ENCODE measurements at places on chromosomes 4 and X.
A peak's percentile ranks its signal among the peaks of the same experiment; 100 is the strongest.

DNA sequence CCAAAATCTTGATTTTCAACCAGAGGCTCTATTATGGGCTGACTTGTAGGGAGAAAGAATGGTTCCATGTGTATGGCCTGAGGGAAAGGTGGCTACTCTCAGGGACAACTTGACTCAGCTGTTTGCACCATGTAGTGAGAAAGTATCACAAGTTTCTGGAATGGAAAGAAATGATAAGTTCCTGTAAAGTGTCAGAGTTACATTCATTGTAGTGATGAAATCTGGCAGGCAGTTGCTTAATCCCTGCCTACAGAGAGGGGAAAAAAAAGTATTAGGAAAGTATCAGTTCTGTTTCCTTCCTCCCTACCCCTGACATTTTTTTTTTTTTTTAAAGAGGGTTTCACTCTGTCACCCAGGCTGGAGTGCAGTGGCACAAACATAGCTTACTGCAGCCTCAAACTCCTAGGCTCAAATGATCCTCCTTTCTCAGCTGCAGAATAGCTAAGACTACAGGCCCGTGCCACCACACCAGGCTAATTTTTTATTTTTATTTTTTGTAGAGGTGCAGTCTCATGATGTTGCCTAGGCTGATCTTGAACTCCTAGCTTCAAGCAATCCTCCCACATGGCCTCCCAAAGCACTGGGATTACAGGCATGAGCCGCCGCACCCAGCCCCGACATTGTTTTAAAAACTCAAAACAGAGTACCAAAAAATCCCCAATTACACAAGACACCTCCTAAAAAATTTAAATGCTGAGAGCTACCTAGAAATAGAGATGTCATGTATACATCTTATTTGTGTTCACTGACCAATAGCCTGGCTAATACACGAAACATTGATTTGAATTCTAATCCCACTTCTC is 4.8 kb upstream of the FBXL5 start:
- H3K27ac ChIP-seq: no peak overlapping the region
- DNase-seq: no peak
- peaks cover 28% of the 10 kb centered on the region for H3K4me1 ChIP-seq
- no peaks in the 10 kb centered on the region for H3K27me3 ChIP-seq
- no peak overlapping the region for H3K4me3 ChIP-seq

GRCh38 chr4:7573576-7574091 is 138.9 kb upstream of the PSAPL1 start:
- no peak overlapping the region for H3K4me3 ChIP-seq
- H3K36me3 ChIP-seq: no peaks in the 10 kb centered on the region
- H3K27me3 ChIP-seq: no peaks in the 10 kb centered on the region

DNA sequence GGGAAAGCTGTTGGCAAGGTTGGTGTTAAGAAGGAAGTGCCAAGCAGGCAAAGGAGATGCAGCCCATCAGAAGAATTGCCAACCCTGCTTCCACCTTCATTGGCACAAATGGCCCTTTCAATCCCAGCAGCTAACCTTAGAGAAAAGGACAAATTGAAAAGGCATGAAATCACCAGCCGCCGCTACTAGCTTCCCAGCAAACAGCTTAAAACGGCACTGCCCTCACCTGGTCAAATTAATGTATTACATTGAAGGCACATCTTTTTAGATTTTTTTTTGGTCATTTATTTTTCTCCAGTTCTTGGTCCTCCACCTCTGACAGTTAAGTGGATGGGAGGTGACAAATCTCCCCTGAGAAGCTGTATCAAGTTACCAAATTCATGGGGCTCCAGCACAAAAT is 51.0 kb upstream of the NHSL2 start:
- H3K4me3 ChIP-seq: no peak overlapping the region
- no peaks in the 10 kb centered on the region for H3K36me3 ChIP-seq
- no peak for DNase-seq
- no peaks in the 10 kb centered on the region for H3K4me1 ChIP-seq
- no peaks in the 10 kb centered on the region for H3K27me3 ChIP-seq

- H3K4me3 ChIP-seq: no peak overlapping the region
- DNase-seq: no peak
- H3K4me1 ChIP-seq: no peaks in the 10 kb centered on the region
- H3K36me3 ChIP-seq: no peaks in the 10 kb centered on the region
Measured at GRCh38 chrX:57266275-57266674, 20.2 kb upstream of the FAAH2 start.

DNA sequence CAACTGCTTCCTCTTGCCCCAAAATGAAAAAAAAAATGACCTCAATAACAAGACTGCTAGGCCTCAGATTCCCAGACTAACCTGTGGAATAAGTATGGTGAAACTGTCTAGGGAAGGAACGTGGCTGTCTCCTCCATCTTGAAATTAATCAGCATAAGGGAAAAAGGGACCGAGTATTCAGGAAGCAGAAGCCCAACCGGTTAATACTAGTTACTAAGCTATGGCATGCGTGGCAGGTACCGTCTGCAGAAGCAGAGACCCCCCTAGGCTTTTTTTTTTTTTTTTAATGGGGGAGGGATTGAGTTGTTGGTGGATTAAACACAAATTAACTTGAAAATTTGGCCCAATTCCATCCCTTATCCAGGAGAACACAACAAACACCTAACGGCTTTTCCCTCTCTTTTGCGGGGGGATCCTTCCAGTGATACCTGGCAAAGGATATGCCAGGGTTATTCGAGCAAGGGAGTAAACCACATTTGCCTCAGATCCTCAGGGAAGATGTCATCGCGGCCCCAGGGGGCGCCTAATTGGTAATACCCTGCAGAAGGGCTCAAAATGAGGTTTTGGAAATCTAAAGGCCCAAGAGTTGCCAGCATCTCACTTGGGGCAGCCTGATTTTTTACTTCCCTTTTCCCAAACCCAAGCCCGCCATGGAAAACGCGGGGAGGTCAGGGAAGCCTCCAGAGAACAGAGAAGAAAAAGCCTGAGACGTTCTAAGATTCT is 893 bp downstream of the RLIM start:
- H3K4me3 ChIP-seq: peak overlapping the region; percentile 87
- no peaks in the 10 kb centered on the region for H3K27me3 ChIP-seq
- DNase-seq: no peak
- peak overlapping the region; percentile 99 for H3K27ac ChIP-seq

- no peak for DNase-seq
- no peaks in the 10 kb centered on the region for H3K36me3 ChIP-seq
- no peaks in the 10 kb centered on the region for H3K4me1 ChIP-seq
Measured at GRCh38 chrX:113586281-113586898, 745.8 kb upstream of the AMOT start.

- peak overlapping the region; percentile 87 for H3K4me3 ChIP-seq
- peaks cover 14% of the 10 kb centered on the region for H3K4me1 ChIP-seq
- no peak for DNase-seq
Measured at GRCh38 chr4:98657531-98658286, 702 bp downstream of the TSPAN5 start.

- peak overlapping the region; percentile 68 for H3K4me3 ChIP-seq
- H3K36me3 ChIP-seq: no peaks in the 10 kb centered on the region
- DNase-seq: no peak
- H3K4me1 ChIP-seq: no peaks in the 10 kb centered on the region
Measured at GRCh38 chrX:103464072-103464773, 55.1 kb downstream of the RAB40A start.

DNA sequence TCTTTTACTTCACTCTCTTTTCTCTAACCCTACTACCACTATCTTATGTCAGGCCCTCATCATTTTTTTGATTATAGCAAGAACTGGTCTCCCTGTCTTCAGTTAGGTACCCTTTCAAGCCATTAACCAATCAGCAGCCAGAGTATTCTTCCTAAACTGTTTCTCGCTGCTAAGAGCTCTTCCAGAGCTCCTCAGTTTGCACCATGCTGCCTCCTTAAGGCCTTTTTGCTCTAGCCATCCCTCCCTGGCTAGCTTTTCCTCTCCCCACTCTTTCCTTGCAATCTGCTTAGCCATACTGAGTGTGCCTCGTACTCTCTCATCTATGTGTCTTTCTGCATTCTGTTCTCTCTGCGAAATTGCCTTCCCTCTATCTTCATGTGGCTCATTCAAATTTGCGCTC is 32.9 kb downstream of the KIF4A start:
- no peaks in the 10 kb centered on the region for H3K27me3 ChIP-seq
- H3K4me1 ChIP-seq: no peaks in the 10 kb centered on the region
- no peaks in the 10 kb centered on the region for H3K36me3 ChIP-seq
- no peak for DNase-seq

DNA sequence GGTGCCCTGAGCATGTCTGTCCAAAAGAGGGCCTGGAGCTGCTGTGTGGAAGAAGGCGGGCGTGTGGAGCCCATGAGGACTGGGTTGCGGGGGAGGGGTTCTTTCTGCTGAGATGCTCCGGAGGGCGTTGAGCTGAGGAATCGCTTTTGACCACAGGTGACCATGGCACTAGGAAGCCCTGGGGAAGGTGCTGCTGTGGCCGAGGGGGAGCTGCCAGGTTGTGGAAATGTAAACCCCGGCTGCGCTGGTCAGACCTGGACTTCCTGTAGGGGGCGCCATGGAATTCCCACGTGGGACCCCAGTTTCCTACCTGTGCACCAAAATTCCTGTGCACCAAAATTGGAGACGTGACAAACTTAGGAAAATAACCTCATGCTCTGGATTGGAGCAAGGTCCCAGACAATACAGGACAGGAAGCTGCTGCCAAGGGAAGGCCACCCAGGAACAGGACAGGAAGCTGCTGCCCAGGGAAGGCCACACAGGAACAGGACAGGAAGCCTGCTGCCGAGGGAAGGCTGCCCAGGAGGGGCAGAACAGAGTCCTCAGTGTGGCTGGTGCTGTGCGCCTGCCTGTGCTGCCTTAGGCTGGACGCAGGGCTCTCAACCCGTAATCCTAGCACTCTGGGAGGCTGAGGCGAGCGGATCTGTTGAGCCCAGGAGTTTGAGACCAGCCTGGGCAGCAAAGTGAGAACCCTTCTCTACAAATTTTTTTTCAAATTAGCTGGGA is 28.4 kb upstream of the UVSSA start:
- H3K4me1 ChIP-seq: peaks cover 13% of the 10 kb centered on the region
- no peaks in the 10 kb centered on the region for H3K27me3 ChIP-seq
- no peak overlapping the region for H3K4me3 ChIP-seq

DNA sequence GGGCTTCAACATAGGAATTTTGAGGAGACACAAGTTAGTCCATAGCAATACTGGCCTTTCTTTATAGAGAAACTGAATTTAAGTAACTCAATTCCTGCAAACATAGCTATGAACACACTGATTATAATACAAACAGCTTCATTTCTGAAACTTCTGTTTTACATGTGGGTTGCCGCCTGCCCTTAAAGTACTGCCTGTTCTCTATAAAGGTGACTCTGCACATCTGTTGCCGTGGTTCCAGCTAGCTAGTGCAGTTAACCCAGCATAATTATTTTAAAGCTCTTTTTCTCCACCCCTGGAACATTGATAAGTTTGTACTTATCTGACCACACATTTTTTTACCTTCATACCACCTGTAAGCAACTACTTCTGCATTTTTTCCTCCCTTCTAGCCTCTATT is 177.6 kb downstream of the NWD2 start:
- no peak for DNase-seq
- no peaks in the 10 kb centered on the region for H3K36me3 ChIP-seq
- H3K4me1 ChIP-seq: no peaks in the 10 kb centered on the region

DNA sequence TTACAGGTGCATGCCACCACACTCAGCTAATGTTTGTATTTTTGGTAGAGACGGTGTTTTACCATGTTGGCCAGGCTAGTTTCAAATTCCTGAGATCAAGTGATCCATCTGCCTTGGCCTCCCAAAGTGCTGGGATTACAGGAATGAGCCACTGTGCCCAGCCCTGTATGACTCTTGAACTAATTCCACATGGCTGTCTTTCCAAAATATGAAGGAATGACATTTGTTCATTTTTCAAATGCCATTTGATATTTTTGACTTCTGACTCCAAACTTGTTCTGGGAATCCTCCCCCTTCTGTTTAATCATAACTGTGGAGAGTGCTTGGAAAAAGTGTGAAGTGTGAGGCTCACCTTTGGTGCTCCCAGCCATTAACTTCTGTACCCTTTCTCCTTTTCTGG is 119.2 kb downstream of the NHS start:
- DNase-seq: no peak
- no peak overlapping the region for H3K27ac ChIP-seq
- peaks cover 10% of the 10 kb centered on the region for H3K4me1 ChIP-seq
- no peaks in the 10 kb centered on the region for H3K36me3 ChIP-seq
- no peaks in the 10 kb centered on the region for H3K27me3 ChIP-seq
- H3K4me3 ChIP-seq: no peak overlapping the region

- H3K27me3 ChIP-seq: no peaks in the 10 kb centered on the region
- no peak overlapping the region for H3K4me3 ChIP-seq
- no peak overlapping the region for H3K27ac ChIP-seq
- no peaks in the 10 kb centered on the region for H3K36me3 ChIP-seq
- DNase-seq: no peak
- no peaks in the 10 kb centered on the region for H3K4me1 ChIP-seq
Measured at GRCh38 chr4:20383283-20383682, 131.6 kb downstream of the SLIT2 start.

DNA sequence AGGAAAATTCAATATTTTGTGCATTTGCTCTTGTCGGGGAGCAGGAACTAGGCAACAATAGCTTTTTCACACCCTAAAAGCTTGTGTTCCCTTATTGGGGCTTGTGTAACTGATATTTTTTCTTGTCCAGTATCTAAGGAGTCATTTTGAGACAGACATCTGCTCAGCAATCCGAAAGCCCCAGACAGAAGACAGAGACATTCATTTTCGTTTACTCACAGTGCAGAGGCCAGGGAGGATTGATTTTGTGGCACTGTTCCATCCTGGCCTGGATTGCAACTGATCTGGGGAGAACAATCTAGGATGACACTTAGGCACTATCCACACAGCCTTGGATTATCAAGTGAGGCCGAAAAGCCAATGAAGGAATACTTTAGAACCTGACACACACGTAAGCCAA is 27.4 kb upstream of the PLAC1 start:
- no peaks in the 10 kb centered on the region for H3K4me1 ChIP-seq
- no peak overlapping the region for H3K4me3 ChIP-seq
- no peak overlapping the region for H3K27ac ChIP-seq

DNA sequence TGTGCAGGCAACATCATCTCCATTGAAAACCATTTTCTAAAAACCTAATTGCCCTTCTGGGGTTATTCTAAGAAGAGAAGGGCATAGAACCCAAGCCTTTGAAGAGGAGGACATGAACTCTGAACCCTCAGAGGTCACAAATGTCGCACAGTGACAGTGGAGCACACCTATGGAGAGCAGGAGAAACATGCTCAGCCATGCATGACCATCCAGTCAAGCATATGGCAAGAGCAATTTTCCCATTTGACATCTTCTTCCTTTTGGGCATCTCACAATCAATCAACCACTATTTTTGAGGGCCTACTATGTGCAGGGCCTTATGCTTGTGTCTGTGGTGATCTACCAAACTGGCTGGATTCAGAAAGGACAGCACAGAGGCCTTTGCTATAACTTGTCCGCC is 30.1 kb upstream of the AFF2 start:
- H3K27ac ChIP-seq: no peak overlapping the region
- H3K27me3 ChIP-seq: no peaks in the 10 kb centered on the region
- H3K4me3 ChIP-seq: no peak overlapping the region
- no peak for DNase-seq
- H3K36me3 ChIP-seq: no peaks in the 10 kb centered on the region

GRCh38 chr4:62288808-62289541 is 1088.8 kb downstream of the ADGRL3 start:
- H3K4me3 ChIP-seq: no peak overlapping the region
- no peak overlapping the region for H3K27ac ChIP-seq

- H3K4me3 ChIP-seq: no peak overlapping the region
- H3K4me1 ChIP-seq: peaks cover 2% of the 10 kb centered on the region
- DNase-seq: no peak
- H3K27me3 ChIP-seq: no peaks in the 10 kb centered on the region
Measured at GRCh38 chr4:139692309-139693012, 26.8 kb downstream of the MGST2 start.

Measured in thoracic aorta (tissue), 2 donors.